Stimulated activated CD8-positive, alpha-beta memory T cell treated with anti-CD3 and anti-CD28 coated beads, Interleukin-7, amount 100 ng/mL, for 1 hour (primary cell): ENCODE measurements at places on chromosomes 2 and 18.

- no peak for DNase-seq
These were observed 23.3 kb downstream of the LDLRAD4 start for GRCh38 chr18:13241893-13242175.

DNA sequence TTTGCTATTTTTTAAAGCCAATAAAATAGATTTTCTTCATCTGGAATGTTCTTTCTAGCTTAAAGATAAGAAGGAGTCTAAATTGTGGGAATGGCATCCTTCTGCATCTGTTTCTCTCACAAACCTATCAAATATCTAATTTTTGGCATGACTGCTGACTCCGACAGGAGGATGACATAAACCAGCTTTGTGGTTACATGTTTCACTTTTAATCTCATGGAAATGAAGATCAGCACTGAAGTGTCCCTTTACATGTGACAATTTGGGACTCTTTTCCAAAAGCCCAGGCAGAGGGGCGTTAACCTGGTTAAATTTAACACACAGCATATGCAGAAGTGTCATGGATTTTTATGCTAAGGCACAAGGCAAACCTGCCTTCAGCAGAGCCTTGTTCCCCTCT is 694.7 kb downstream of the ARHGAP15 start:
- DNase-seq, result no peak

- DNase-seq, result no peak
These were observed 14.8 kb upstream of the INHBB start for GRCh38 chr2:120330946-120331822.

DNA sequence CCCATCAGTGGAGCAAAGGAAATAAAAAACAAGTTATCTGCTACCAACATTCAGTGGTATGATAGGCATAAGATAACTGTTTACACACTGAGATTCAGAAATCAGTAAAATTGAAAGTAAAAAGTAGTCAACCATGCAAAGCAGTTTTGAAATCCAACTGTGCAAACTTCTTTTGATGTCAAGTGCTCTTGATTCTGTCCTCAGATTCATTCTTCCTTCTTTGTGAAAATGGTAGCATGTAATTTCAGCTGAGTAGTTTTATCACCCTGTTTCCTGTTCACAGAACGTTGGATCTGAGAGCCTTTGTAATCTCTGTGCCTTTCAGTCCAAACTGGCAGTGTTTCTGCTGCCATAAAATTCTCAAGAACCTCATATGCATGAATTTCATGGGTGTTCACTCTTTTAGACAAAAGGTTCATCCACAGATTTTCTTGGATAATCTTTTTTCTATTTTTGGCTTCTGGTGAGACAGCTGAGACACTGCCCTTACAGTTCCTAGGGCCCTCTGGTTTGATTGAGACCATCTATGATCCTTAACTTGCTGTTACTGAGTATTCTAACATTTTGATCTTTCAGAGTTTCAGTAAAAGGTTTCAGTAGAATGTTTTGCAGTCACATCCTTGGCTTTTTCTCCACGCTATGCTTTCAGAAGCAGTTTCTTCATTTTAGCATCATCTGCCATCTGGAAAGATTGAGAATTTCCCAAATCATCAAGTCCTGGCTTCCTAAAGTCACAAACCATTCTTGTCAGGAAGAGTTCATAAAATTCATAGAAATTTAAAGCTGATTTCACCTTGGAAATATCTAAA is 272.3 kb upstream of the EPHA4 start:
- DNase-seq, result no peak

DNA sequence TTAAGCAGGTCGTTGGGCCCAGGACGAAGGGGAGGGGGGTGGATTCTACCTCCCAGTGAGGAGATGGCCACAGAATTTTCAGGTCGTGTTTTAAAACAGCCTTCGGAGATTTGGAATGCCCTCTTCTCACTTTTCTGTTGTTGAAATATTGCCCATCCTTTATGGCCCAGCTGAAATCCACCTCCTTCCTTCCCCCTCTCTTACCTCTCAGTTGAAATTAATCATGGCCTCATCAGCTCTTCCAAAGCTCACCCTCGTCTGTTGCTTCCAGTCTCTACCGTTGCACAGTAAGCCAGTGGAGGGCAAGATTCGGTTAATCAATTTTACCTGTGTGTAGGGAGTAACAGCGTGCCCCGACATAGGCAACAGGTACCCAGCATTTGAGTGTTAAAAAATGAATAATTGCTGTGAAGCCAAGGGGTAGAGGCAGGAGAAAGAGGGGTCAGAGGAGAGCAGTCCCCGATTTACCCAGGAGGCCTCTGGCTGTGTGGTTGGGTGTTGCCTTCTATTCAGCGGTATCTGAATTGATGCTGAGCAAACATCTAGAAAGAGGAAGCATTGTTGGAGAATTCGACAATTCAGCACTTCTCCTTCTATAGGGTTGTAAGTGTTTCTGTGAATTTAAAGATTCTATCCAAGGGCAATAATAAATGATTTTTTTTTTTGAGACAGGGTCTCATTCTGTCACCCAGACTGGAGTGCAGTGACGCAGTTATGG is 8.6 kb upstream of the PDIA6 start:
- DNase-seq, result no peak

DNA sequence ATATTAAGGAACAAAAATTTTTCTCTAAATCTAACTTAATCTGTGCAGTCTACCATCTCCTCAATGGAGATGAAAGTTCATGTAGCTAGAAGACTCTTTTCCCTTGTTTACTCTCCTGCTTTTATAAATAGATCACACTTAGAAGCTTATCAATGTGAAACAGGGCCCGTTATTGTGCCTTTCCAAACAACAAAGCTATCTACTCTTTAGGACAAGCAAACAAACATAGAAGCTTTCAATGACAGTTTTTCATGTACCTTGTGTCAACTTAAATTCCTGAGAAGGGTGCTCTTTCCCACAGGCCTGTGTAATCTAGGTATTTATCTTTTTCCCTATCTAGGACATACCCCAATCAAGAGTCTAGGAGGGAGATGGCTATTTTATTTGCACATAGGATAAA is 247.8 kb upstream of the CWC22 start:
- no peak for DNase-seq

GRCh38 chr2:24050041-24050979 is 769 bp downstream of the FKBP1B start:
- no peak for DNase-seq

DNA sequence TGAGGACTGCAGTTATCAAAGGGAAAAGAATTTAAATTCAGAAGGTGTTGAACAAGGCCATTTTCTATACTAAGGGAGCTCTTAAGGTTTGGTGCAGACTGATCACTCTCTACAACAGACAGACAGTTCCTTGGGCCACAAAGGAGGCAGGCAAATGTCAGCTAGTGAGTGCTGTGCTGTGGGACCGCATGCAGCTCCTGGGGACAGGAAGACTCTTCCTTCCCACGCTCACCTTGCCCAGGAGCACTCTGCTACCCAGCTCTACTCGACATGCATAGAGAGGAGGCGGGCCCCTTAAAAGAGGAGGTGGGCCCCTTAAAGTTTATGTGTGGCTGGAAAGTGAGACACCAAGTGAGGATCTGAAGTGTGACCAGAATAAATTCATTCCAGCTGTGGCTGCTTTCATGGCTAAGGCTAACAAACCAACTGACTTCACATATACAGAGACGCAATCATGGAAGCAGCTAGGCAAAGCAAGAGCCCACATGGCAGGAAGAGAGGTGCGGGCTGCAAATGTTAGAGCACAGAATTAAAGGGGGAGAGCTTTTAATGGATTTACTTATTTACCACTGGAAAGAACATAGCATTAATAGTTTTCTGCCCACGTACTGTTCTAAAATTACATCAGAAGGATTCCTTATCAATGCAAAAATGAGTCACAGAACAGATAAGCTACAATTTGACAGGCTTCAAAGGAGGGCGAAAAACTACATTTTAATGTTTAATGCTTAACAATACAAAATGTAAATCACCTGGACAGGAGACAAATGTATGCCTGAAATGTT is 101.4 kb upstream of the RNU4ATAC start:
- DNase-seq, result no peak

DNA sequence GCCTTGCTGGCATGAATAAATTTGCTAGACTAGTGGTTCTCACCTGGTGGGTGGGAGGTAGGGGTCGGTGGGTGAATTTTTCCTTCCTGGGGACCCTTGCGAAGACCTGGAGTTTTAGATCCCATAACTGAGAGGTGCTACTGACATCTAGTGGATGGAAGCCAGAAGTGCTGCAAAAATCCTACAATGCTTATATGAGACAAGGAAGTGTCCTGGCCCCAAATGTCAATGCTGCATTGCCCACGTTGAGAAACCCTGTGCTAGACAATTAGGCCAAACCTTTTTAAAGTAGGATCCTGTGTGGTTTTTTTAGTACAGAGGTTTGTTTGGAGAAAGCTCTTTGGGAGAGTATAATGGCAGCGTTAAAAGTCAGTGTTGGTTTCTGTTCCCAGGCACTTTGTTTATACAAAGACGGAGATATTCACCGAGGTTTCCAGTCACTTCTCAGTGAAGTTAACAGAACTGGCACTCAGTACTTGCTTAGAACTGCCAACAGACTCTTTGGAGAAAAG is 9.6 kb downstream of the SERPINB8 start:
- no peak for DNase-seq

GRCh38 chr18:61991201-61991600 is 98.4 kb upstream of the RNF152 start:
- no peak for DNase-seq

GRCh38 chr2:164126960-164127660 is 391.3 kb upstream of the FIGN start:
- no peak for DNase-seq

GRCh38 chr2:203782262-203782976 is 76.0 kb downstream of the CD28 start:
- peak; percentile 21 for DNase-seq

GRCh38 chr2:118477111-118477862 is 370.2 kb downstream of the EN1 start:
- no peak for DNase-seq

DNA sequence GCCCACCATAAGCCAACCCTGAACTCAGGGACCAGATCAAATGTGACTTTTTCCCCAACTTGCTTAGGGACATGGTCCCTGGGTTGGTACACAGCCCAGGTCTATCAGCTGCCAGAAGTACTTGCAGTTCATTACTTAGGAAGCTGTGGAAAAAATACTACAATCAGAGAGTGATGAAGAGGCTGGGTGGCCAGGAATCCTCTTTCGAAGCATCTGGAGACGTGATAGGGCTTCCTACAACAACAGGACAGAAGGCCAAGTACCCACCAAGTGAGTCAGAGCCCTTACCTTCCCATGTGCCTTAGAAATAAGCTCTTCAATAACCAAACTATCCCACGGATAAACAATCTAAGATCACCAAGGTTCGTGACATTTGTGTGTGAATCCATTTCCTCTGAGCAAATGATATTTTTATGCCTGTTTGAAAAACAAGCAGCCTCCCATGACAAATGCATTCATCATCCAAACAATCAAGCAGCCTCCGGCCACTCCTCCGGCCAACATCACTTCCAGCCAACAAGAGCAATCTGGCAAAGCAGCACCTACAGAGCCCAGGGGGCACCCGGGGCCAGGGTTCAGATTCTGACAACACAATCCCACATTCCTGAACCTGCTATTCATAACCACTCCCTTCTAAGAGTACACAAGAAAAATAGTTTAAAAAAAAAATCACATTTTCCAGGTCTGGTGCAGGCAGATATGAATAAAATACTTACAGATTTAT is 26.4 kb downstream of the TBC1D8 start:
- DNase-seq, result no peak

- no peak for DNase-seq
These were observed 199.3 kb downstream of the HDAC4 start for GRCh38 chr2:239201531-239201876.

DNA sequence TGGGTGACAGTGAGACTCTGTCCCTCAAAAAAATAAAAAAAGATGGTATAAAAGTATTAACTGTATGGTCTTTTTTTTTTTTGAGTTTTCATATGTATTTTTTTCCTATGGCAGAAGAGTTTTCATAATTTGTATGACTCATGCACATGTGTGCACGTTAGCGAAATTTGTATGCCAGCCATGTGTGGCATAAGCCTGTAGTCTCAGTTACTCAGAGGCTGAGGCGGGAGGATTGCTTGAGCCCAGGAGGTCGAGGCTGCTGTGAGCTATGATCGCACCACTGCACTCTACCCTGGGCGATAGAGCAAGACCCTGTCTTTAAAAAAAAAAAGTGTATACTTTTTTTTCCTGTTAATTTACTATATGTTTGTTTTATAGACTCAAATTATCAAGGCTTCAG is 160.8 kb downstream of the TGIF1 start:
- no peak for DNase-seq

GRCh38 chr2:16722677-16723076 is 57.0 kb upstream of the CYRIA start:
- DNase-seq, result no peak

- no peak for DNase-seq
These were observed 46.6 kb upstream of the HNRNPA3 start for GRCh38 chr2:177165721-177166711.

- DNase-seq, result no peak
These were observed 16.2 kb upstream of the BBS5 start for GRCh38 chr2:169462896-169463695.

DNA sequence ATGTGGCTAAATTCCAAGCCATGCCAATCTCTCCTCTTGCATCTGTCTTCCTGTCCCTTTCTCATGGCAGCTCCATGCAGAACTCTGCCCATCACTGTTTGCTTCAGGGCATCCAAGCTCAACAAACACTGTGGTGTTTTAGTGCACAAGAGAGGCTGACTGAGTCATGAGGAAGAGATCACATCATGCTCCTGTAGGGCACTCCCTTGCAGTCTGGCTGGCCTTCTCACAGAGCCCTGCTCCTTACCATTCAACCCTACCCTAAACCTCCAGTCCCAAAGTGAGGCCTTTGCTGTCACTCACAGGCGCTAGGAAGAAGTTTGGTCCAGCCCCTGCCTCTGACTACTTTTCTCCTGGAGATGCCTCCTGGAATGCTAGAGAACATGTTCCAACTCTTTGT is 194.0 kb downstream of the LRATD1 start:
- DNase-seq, result no peak

GRCh38 chr2:175342085-175342484 is 160.6 kb upstream of the ATP5MC3 start:
- no peak for DNase-seq

GRCh38 chr2:44620189-44620990 is 258.6 kb downstream of the CAMKMT start:
- DNase-seq, result no peak

DNA sequence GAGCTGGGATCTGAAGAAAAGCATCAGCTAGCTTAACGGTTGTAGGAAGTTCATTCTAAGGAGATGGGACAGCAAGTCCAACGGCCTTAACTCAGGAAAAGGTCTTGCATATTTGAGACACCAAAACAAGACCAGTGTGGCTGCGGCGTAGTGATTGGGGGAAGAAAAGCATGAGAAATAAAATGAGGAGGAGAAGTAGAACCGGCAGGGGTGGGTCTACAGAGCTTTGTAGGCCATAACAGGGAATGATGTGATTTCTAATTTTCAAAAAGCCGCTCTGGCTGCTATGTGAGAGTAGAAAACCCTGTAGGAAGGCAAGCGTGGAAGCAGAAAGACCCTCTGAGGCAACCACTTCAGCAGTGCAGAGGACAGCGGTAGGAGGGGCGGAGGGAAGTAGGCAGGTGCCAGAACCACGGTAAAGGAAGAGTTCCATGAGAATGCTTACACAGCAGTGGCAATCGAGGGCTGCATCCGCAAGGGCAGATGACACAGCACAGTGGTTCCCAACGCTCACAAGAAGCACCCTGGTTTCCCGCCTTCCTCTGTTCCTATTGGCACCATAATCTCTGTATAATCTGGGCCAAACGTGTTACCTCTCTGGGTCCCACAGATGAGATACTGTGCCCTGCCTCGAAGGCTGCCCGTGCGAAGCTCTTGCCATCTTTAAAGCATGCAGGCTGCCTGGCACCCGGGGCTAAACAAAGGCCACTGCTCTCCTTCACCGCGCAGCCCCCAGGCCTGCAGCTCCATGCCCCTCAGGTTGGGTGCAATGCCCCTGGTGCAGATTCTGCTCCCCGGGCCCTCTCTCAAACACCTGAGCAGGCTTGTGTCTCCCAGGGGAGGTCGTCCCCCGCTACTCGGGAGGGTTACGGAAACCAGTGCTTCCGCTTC is 795 bp downstream of the ANKRD39 start:
- no peak for DNase-seq
